Osteocyte (in vitro differentiated cells): ENCODE measurements at places on chromosomes 11 and 22. TPM values are rescaled to one million over a fixed set of nuclear protein-coding genes. Genes with fewer than 3 reads are reported as not detected.
A peak's percentile ranks its signal among the peaks of the same experiment; 100 is the strongest.

DNA sequence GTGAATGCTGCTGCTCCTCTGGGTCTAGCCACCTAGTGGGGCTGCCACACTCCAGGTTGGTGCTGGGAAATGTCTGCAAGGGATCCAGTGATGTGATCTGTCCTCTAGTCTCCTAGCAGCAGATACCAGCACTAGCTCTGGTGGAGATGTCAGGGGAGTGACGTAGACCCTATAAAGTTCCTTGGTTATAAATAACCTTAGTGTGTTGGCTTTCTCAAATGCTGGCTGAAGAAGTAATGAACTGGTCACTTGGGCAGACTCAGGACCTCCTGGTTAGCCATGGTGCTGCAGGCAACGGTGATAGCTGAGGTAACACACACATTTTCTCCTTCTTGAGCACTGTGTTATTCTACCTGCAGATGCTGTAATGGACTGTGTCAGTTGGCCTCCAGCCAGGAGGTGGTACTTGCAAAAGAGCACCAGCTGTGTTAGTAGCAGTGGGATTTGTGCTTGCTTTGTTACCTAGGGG, 35.5 kb downstream of the BBOX1 start:
- DNase-seq = no peak
- no peak overlapping the region for H3K4me3 ChIP-seq
- peaks cover 14% of the 10 kb centered on the region for H3K4me1 ChIP-seq
- H3K27me3 ChIP-seq = peaks cover 3% of the 10 kb centered on the region
- H3K36me3 ChIP-seq = peaks cover 2% of the 10 kb centered on the region

DNA sequence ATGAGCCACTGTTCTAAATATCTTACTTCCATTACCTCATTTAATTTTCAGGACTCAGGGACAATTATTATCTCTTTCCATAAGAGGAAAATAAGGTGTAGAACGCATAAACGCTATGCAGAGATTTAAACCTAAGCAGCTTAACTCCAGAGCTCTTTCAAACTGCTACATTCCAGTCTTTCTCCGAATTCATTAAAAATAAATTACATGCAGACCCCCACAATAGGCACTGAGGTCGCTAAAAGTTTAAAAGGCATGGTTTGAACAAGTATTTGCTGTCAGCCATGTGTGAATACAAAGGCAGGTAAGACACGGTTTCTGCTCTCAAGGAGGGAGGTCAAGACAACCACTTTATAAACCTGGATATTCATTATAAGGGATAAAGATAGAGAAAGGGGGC, 983 bp downstream of the NARS2 start:
- no peak overlapping the region for H3K27ac ChIP-seq
- peaks cover 9% of the 10 kb centered on the region for H3K36me3 ChIP-seq
- H3K27me3 ChIP-seq = peaks cover 2% of the 10 kb centered on the region

GRCh38 chr11:2093575-2094353, 45.4 kb downstream of the IGF2 start:
- H3K36me3 ChIP-seq = no peaks in the 10 kb centered on the region
- no peak for DNase-seq
- H3K27me3 ChIP-seq = no peaks in the 10 kb centered on the region
- no peak overlapping the region for H3K27ac ChIP-seq
- no peak overlapping the region for H3K4me3 ChIP-seq
- peaks cover 48% of the 10 kb centered on the region for H3K4me1 ChIP-seq

DNA sequence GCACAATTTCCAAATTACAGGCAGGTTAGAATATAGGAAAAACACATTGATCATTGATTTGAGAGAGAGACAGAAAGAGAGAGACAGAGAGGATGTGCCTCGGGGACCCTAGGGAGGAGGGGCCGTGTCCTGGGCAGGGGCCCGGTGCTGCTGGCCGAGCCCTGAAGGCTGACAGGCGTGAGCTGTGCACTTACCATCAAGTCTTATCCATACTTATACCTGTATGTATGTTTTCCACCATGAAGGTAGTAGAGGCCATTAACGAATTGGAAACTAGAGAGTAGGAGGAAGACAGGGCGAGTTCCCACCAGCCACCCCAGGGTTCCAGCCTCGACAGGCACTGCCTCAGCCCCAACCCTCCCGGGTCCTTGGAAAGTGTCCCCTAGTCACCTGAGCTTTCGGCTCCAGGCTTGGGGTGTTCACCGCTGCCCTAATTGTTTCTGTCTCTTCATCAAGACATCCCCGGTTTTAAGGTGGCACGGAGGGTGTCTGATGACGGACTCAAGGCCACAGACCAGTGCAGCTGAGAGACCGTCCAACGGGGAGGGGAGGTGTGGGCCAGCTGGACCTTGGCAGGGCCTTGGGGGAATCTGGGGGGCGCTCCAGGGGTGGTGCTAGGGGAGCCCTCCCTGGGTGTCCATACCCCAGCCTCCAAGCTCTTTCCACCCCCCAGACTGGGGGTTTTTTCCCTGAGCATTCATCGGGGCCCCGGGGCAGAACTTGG, 431.3 kb downstream of the TBC1D22A start:
- DNase-seq = peak; percentile 78
- H3K27me3 ChIP-seq = no peaks in the 10 kb centered on the region
- no peaks in the 10 kb centered on the region for H3K4me1 ChIP-seq
- no peaks in the 10 kb centered on the region for H3K36me3 ChIP-seq

DNA sequence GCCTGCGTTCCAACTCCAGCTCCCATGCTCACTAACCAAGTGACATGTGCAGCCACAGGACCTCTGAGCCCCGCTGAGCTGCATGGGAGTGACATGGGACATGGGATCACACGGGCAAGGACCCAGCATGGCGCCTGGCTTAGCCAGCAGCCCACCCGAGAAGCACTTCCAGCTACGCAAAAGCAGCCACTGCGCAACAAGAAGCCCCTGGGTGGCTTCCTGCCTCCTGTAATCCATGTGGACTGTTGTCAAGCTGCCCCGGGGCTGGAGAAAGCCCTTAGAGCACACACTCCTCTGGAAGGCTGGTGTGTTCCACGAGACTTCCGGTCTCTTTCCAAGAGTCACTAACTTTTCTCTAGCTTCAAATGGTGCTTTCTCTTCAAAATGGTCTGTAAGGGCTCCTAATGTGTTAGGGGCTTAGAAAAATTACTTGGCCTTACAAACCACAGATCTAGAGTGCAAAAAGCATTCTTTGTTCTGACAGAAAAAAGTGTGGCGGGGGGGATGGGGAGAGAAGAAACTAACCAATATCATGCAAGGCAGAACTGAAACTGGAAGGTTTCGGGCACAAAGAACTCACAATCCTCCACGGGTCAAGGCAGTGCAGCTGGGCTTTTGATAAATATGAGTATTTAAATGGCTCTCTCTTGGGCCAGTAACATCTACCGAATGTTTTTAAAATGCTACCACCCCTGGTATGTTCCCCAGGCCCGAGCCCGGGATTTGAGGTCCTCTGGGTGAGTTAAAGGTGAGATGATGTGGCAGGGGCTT, 5.5 kb downstream of the C11orf24 start:
- H3K4me3 ChIP-seq = no peak overlapping the region
- H3K27me3 ChIP-seq = no peaks in the 10 kb centered on the region
- peaks cover 27% of the 10 kb centered on the region for H3K4me1 ChIP-seq
- no peak for DNase-seq
- peaks cover 46% of the 10 kb centered on the region for H3K36me3 ChIP-seq
- no peak overlapping the region for H3K27ac ChIP-seq

GRCh38 chr11:116641561-116642045, 131.2 kb downstream of the BUD13 start:
- no peaks in the 10 kb centered on the region for H3K27me3 ChIP-seq
- H3K4me3 ChIP-seq = no peak overlapping the region
- no peak for DNase-seq
- no peak overlapping the region for H3K27ac ChIP-seq
- no peaks in the 10 kb centered on the region for H3K4me1 ChIP-seq

DNA sequence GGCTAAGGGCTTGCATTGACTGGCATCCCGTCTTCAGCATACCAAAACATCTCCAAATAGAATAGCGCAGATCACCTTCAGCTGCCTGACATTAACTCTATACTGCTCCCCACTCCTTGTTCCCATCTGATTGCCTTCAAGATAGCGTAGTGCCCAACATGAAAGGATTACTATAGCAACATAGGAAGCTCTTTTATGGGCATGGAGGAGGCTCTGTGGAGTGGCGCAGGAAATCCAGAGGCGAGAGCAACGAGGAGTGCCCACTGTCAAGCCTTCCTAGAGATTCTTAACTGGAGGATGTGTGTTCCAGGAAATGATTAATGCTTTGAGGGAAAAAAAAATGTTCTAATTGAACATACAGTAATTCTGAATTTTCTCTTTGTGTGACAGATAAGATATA, 213.3 kb downstream of the CADM1 start:
- H3K36me3 ChIP-seq = no peaks in the 10 kb centered on the region
- H3K27ac ChIP-seq = no peak overlapping the region
- no peak overlapping the region for H3K4me3 ChIP-seq
- no peak for DNase-seq

DNA sequence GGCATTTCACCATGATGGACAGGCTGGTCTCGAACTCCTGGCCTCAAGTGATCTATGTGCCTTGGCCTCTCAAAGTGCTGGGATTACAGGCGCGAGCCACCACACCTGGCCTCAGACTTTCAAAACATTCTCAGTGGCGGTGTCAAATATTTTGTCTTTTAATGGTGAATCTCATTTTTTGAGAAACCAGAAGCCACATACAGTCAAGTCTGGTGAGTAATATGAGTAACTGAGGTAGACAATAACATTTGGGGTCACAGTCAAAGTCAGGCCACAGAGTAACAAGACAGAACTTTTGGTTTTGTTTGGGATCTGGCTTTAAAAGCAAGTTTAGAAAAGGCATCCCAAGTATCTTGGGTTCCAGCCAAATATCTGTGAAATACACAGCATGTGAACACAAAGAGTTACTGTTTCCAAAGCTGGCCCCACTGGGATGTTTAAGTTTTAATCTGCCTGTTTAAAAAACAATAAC, 5.6 kb upstream of the TMA7B start:
- peaks cover 2% of the 10 kb centered on the region for H3K36me3 ChIP-seq
- H3K4me3 ChIP-seq = no peak overlapping the region
- H3K27me3 ChIP-seq = peaks cover 17% of the 10 kb centered on the region

DNA sequence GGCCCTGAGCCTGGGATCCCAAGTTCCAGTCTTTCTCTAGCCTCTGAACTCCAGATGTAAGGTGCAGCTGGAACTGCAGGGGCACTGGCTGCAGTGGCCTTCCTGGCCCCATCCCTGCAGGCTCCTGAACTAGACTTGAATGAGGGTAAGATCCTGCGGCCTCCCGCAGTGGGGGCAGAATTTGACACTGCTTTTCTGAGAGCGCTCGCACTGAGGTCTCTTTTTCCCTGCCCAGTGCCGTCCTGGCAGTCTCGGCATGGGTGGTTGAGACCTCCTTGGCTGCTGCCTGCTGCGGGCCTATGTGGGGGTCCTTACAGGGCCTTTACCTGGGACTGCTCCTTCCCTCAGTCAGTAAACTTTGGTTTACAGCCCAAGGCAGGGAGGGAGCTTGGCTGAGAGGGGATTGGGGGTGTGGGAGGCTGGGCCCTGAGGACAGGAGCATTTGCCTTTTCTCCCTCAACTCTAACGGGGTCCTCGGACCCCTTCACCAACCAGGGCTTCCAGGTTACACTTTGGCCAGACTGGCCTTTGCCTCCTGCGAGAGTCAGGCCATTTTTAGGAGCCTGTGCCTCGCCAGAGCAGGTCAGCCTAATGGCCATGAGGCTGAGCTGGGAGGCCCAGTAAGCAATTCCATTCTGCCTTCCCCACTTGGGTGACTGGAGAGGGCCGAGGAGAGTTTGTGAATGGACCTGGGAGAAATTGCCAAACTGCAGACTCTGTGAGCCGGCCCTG, 35.4 kb downstream of the FAM83F start:
- H3K27ac ChIP-seq = no peak overlapping the region
- no peak overlapping the region for H3K4me3 ChIP-seq
- no peaks in the 10 kb centered on the region for H3K36me3 ChIP-seq

- H3K27ac ChIP-seq = no peak overlapping the region
- H3K4me1 ChIP-seq = peaks cover 11% of the 10 kb centered on the region
- no peak for DNase-seq
- H3K27me3 ChIP-seq = peaks cover 67% of the 10 kb centered on the region
These were observed 422 bp downstream of the GLB1L2 start for GRCh38 chr11:134332189-134332631.

DNA sequence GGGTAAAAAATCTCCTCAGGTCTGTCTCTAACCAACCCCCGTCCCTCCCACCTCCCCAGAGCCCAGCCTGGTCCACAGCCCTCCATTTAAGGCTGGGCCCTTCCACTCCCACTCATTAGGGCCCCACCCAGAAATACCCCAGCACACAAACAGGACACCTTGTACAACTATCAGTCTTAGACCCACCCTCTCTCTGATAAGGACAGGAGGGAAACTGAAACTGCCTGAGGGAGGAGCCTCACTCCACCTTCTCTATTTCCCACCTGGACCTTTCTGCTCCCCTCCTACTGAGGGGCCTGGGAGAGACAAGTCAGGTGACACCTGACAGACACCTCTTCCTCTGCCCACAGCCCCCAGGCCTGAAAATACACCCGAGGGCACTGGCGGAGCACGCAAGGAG, 90.2 kb downstream of the PLEKHA7 start:
- H3K36me3 ChIP-seq = no peaks in the 10 kb centered on the region
- peaks cover 2% of the 10 kb centered on the region for H3K27me3 ChIP-seq
- H3K27ac ChIP-seq = no peak overlapping the region
- H3K4me3 ChIP-seq = peak overlapping the region; percentile 84

DNA sequence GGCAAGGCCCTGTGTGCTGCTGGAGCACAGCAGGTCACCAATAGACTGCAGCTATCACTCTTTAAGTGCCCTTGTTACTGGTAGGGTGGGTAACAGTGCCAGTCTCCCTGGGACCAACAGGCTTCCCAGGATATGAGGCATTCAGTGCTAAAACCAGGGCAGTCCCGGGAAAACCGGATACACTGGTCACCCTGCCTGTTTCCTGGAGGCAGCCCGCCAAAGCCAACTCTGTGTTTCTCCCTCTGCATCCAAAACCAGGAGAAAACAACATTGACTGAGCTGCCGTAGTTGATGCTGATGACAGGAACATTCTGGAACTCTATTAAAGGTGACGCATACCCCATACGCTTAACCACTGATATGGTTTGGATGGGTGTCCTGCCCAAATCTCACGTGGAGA, 149.1 kb downstream of the SHANK2 start:
- H3K27me3 ChIP-seq = peaks cover 14% of the 10 kb centered on the region
- no peak for DNase-seq
- no peak overlapping the region for H3K27ac ChIP-seq
- H3K4me1 ChIP-seq = no peaks in the 10 kb centered on the region
- no peak overlapping the region for H3K4me3 ChIP-seq

Gene THAP12
- total RNA-seq = 35.1 and 36.8 TPM in 2 replicates

Gene NAALAD2
- total RNA-seq = 3.9 and 5.5 TPM in 2 replicates

Gene DNHD1
- 6.6 and 8.7 TPM in 2 replicates for total RNA-seq

Gene OR52N2
- not detected in 2 replicates for total RNA-seq

Gene CCDC188
- 0.56 and 1.6 TPM in 2 replicates for total RNA-seq

Gene POU2AF2
- not detected in 2 replicates for total RNA-seq

Gene RASSF10
- not detected in 2 replicates for total RNA-seq

Gene LMNTD2
- 6.0 and 6.4 TPM in 2 replicates for total RNA-seq

Gene APOL3
- total RNA-seq = 10.1 and 10.8 TPM in 2 replicates

Gene MS4A6A
- not detected in 2 replicates for total RNA-seq
